ENCODE measurements at places on chromosomes 4 and X.

- DNase-seq = no peak
Measured at GRCh38 chr4:183766140-183766539, 107.0 kb downstream of the TRAPPC11 start.

GRCh38 chr4:2812612-2813354 is 19.9 kb downstream of the SH3BP2 start:
- DNase-seq = no peak

DNA sequence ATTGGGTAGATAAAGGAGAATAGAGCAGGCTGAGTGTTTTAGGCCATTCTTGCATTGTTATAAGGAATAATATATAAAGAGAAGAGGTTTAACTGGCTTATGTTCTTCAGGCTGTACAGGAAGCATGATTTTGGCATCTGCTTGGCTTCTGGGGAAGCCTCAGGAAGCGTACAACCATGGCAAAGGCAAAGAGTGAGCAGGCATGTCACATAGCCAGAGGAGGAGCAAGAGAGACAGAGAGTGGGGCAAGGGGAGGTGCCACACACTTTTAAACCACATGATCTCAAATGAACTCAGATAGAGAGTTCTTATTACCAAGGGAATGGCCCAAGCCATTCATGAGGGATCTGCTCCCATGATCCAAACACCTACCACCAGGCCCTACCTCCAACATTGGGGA is 4.4 kb upstream of the METTL14 start:
- no peak for DNase-seq

DNA sequence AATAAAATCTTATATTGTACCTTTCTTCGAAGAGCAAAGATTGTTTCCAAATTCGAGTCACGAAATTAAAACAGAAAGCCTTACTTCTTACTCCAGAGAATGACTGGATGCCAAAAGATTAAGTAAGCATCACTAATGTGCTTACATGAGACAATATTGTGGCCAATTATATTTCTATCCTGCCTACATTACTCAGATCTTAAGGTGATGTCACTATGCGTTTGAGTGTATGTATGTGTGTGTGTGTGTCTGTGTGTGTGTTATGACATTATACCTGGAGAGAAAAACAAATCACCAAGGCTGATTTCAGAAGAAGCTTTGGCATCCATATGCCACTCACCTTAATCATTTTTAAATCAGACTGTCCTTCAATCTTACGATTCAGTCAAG is 556.3 kb downstream of the PPARGC1A start:
- DNase-seq = no peak

DNA sequence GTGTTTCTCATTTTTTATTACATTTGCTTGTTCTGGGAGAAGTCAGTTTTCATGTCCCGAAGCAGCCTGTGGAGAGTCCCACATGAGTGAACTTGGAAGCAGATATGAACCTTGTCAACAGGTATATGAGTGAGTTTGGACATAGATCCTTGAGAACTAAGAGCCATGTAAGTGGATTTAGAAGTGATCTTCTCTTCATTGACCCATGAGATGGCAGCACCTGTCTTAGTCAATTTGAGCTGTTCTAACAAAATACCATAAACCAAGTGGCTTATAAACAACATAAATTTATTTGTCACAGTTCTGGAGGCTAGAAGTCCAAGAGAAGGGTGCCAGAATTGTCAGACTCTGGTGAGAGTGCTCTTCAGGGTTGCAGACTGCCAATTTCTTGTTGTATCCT is 1043.8 kb downstream of the ADGRL3 start:
- no peak for DNase-seq

DNA sequence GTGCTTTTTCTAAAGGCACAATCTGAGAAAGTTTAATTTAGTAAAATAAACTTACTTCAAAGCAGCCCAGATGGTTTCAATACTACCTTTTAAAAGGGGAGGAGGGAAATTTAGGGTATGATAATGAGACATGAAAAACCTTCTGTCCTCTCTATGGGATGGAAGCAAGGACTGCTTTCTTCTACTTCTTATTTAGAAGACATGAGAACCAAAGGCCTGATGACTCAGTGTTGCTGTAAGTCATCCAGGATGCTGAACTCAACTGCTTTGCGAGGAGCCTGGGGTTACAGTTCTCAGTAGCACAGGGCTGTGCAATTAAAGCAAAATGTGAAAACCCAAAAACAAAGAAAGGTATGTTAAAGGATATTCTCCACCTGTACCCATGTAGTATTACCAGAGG is 140.8 kb upstream of the EDNRA start:
- DNase-seq = no peak

DNA sequence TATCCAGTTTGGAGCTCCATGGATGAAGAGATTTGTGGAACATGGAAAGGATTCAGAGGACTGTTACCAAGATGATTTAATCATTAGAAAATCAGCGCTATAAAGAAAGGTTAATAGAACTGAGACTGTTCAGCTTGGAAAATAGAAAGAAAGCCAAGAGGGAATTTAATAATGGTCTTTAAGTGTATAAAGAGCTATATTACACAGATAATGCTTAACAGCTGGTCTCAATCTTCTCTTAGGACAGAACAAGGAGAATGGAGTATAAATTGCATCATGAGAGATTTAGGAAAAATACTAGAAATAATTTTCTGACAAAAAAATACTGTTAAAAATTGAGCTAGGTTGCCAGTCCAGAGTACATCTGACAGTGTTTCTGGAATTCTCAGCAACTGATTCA is 91.3 kb upstream of the MAGEC2 start:
- DNase-seq = no peak

- DNase-seq = no peak
Measured at GRCh38 chrX:63128509-63128908, 222.6 kb downstream of the SPIN4 start.

GRCh38 chr4:77175201-77175611 is 18.2 kb downstream of the CCNG2 start:
- no peak for DNase-seq

- DNase-seq = no peak
Measured at GRCh38 chr4:8364848-8365350, 75.6 kb downstream of the ACOX3 start.

DNA sequence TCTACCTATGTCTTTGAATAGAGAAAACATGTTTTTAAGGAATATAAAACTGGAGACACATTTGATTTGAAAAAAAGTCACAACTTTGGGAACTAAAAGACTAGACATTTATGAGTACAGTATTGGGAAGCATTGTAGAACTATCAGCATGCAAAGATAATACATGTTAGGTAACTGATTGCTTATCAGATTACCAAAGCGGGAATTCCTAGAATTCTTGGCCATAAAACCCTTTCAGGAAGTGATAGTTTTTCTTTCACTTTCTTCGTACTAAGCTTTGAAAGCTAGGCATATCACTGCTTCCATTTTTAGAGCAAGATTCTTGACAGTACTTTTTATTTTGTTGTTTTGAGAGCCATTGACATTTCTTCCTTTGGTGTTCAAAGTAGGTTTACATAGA is 646.6 kb upstream of the PITX2 start:
- no peak for DNase-seq

- DNase-seq = no peak
Measured at GRCh38 chrX:20499763-20500162, 233.1 kb upstream of the RPS6KA3 start.

DNA sequence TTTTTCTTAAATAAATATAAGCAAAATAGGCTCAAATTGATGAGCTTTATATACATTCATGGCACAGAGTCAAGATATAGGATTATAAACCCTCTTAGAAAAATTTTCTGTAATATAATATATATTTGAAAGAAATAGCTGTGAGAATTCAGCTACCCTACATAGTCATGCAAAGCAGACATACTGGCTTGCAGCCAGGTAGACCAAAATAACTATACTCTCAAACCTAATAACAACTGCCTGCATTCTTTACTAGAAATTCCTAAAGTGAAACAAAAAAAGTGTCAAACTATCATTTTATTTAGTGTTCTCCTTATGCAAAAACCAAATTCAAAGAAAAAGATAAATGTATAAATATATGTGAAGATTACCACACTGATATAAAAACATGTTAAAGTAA is 1390.2 kb downstream of the C4orf33 start:
- no peak for DNase-seq

DNA sequence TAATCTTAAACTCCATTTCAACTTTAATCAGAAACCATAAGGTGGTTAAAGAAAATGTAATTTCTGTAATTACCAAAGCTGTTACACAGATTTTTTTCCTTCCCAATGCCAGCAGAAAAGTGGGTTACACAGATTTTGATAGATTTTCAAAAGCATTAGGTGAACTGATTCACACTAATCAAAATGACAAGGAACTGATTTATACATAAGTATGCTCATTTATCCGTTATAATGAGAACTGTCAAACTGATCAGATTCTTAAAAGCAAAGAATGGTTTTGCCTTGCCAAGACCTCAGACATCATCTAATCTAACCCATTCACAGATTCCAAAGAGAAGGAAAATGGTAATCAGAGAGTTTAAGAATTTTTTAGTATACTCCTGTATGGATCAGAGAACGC is 5.2 kb downstream of the UGDH start:
- DNase-seq = no peak

DNA sequence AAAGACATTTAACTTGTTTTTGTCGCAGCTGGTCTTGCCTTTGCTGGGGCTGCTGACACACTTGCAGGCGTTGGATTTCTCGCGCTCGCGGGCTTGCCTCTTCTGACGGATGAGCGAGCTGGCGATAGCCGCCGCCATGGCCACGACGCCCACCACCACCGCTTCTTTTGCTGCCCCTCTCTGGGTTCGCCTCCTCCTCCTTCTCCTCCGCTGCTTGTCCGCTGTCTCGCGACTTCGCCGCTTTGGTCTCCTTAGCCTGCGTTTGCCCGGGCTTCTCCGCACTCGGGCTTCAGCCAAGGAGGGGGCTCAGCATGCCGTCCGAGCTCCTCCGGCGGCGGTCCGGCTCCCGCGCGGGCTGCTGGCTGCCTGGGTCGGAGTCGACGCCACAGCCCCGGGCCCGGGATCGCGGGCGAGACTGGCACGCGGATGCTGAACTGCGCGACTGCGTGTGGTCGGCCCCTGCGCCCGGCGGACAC is 613 bp downstream of the FGF13 start:
- no peak for DNase-seq

DNA sequence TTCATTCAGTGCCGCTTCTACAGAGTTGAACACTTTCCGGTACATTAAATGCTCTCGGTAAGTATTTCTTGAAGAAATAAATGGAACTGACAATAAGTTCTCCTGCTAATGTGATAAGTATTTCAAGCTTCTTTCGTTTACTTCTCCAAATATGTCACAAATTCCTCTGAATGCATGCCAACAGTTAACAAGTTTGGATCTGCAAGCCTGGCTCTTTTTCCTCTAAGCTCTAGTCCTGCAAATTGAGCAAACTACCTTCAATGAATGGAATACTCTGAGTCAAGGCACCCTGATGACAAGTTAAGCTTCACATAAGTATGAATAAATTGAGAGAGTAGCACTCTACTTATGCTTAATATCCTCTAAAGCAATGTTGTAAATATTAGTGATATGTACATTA is 403.6 kb downstream of the PDGFC start:
- DNase-seq = no peak

DNA sequence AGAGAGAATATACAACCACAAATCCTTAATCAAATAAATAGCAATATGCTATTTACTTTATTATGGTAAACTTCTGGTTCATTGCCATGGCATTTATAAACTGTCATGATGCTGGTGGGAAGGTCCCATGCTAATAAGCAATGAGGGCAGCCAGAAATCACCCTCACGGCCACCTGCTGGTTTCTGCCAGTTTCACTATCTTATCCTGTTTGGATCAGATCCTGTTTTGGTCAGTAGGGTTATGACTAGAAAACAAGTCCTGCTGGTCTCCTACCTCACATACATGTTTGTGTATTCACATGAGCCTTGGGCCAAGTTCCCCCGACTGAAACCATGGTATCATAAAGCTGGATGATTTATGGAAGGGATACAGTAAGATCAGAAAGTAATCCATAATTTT is 28.1 kb downstream of the XAGE5 start:
- no peak for DNase-seq

DNA sequence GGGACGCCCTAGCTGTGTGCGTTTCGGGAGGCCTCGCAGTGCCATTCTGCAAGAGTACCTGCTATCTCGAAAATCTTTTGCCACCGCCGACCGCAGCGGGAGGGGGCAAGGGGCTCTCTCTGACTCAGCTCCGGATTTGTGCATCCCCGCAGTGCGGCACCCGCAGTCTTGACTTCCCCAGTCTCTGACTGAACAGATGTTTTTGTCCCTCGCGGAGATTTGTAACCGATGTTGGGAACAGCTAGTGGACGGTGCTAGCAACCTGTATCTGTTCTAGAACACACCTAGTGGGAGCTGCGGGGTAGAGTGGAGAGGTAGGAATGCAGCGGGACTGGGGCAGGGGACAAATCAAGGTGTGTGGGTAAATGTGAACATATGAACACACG is 17.2 kb downstream of the NKX6-1 start:
- DNase-seq = no peak

DNA sequence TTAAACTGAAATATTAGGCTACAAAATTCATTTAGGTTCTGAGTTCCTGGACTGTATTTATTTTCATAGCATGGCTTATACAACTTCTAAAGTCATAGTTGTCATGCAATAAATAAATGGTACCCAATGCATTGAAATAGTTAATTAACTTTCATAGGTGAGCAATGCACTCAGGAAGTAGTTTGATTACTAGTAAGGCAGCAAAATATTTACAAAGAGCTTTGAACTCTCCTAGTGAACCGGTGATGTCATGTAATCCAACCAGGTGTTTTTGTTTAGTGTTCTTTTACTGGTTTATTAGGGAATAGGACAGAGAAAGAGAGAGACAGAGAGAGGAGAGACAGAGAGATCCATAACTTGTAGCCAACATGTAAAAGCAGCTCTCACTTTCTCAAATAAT is 228.6 kb upstream of the CTSO start:
- no peak for DNase-seq

DNA sequence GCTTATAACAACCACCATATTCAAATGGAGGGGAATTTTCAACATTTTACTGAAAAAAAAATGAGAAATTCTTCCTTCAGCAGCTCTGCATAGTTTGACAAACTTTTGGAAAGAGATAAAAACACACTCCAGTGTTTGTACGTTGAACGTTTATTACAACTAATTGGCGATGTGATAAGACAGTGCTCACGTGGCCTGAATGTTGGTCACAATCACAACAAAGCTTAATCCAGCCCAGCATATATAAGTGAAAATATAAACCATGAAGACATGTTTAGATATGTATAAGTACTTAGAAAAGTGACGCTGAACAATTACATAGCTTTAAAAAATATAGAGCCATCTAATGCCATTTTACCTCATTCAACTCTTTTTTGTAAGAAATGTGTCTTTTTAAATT is 28.7 kb downstream of the AP1S2 start:
- no peak for DNase-seq
